Fibroblast of lung (primary cell): ENCODE measurements at places on chromosomes 13 and 19.
A peak's percentile ranks its signal among the peaks of the same experiment; 100 is the strongest.

- DNase-seq = peak; percentile 89
Measured at GRCh38 chr19:57934820-57935665, at the start of gene ZNF418. Gene ZNF418, minus strand, starts transcription at chr19:57935402. Its CDS starts 1,580 bp downstream, at chr19:57933822.

DNA sequence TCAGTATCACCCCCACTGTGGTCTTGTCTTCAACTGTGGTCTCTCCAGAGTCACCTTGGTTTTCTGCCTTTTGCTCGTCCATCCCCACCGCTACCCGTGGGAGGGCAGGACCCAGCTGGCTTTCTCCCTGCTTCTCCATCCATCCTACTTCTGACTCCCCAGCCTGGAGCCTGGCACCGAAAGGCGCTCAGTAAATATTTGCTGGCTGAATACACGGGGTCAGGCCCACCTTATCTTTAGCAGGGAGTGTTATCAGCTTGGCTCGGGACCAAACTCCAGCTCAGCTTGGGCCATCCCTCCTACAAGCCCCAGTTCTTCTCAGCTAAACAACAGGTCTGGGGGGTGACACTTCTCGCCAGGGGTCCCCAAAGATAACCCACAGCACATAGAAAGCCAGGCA is 62.0 kb upstream of the KLF2 start:
- DNase-seq = no peak

DNA sequence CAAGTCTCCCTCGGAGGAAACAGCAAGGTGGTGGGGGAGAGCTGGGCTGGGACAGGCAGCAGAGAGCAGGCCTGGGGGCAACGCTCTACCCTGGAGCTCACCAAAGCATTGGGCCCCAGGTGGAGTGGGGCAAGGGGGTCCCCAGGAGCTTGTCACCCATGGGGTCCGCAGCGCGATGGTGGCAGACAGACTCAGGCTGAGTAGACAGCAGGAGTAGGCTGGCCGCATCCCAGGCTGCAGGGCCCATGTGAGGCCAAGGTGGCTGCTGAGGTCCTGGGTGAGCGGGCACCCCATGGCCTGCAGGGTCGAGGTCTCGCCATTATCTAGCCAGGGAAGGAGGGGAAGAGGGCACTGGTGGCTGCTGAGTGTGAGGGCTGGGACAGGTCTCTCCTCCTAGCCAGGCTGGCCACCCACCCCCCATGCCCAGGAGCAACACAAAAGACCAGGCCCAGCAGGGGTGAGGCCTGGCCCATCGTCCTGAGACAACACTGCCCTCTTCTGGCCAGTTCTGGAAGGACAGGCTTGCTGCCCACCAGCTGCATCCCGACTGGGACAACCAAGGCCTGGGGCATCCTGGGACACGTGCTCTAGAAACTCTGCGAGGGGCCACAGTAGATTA is 33.1 kb downstream of the CEBPG start:
- peak; percentile 52 for DNase-seq

GRCh38 chr19:40420766-40421765 is 4.7 kb downstream of the SERTAD1 start:
- DNase-seq = peak; percentile 92

DNA sequence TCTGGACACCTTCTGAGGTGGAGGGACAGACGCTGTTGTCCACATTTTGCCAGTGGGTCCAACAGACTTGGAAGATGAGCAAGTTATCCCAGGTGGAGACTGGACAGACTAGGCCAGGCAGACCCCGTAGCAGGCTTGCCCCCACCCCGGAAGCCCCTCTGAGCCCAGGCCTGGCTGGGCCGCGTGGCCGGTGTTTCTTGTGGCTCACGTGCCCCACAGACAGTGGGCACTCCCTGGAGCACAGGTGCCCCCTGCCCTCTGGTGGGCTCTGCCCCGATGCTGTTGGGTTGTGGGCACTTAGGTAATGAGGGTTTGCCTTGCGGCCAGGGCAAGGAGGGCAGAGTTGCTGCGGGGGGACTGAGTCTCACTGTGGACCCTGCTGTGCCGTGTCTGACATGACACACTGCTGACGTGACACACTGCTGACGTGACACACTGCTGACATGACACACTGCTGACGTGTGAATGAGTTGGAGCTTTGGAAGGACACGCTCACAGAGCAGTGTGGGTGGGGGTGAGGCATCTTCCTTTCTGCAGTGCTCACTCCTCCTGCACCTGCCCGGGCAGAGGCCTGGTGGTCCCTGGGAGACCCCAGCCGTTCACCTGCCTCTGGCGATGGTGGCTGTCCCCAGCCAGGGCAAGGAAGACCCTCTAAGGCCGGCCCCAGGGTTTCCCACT is 25.1 kb downstream of the DOT1L start:
- DNase-seq = no peak

- DNase-seq = no peak
Measured at GRCh38 chr19:40530091-40530901, 46.4 kb upstream of the SHKBP1 start.

GRCh38 chr19:12773571-12773970 is 1.8 kb downstream of the HOOK2 start:
- no peak for DNase-seq

DNA sequence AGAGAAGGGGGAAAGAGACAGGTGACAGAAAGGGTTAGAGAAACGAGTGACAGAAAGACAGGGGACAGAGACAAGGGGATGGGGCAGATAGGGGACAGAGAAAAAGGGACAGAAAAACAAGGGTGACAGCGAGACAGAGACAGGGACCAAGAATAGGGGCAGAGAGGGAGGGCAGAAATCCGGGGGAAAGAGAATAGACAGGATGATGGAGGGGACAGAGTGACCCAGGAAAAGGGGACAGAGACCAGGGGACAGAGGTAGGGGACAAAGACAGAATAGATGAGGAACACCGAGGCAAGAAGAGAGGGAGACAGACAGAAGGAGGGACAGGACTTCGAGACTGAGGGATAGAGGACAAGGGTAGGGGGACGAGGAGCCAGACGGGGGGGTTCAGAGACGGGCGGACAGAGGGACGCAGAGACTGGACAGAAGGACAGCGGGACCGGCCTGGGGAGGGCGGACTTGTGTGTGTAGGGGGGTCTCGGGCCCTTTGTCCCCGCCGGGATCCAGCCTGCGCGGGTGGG is 593 bp downstream of the CADM4 start:
- DNase-seq = no peak

DNA sequence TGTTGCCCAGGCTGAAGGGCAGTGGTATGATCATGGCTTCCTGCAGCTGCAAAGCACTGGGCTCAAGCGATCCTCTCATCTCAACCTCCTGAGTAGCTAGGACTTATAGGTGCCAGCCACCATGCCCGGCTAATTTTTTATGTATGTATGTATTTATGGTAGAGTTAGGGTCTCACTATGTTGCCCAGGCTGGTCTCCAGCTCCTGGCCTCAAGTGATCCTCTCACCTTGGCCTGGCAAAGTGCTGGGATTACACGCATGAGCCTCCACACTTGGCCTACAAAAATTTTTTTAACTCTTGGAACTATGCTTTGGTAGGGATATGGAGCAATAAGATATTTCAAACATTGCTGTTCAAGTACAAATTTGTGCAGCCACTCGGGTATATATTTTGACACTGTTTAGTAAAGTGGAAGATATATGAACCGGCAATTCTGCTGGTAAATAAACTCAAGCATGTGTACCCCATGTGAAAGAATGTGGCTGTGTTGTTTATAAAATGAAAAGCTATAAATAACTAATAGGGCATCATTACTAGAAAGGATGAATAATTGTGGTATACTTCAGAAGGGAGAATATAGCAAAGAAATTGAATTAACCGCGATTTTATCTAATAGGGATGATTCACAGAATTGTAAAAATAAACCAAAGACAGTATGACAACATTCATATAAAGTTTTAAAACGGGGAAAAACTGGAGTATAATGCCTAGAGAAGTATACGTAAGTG is 1.1 kb downstream of the ZNF566 start:
- DNase-seq = peak; percentile 27

DNA sequence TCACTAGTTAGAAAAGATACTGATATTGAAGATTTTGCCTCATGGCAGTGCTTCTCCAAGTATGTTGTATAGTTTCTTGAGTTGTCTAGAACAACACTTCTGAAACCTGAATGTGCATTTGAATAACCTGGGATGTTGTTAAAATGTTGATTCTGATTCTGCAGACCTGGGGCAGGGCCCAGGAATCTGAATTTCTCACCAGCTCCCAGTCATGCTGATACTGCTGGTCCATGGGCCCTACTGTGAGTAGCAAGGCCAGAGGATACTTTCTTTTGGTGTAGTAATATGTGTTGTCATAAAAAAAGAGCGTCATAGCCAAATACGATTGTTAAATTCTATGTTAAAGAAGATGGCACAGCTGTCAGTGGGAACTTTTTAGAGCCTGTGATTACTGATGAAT is 41.6 kb upstream of the C1QTNF9 start:
- no peak for DNase-seq

DNA sequence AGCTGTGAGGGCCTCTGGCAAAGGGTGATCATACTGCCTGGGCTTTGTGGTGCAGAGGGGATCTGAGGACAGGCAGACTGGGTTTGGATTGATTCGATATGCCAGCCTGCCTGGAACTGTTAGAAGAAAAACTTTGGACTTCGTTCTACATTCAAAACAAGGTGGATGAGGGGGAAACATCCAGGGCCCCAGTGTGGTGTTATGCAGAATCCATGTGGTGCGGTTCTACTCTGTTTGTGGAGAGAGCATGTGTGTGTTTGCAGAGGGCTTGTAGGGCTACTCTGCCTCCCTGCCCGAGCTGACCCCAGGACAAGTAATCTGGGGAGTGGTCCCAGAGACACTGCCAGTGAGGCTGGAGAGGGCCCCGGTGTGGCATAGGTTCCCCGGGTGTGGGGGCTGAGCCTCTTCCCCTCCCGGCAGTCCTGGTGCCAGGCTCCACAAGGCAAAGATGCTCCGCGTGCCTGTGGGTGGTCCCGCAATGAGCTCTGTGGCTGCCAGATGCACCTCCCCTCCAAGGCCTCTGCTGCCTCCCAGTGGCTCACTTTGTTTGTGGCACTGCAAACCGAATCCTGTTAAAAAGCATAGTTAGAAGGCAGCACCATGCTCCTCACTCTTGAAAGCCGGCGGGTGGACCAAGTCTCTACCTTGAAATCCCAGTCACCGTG is 22.3 kb upstream of the TFDP1 start:
- peak; percentile 75 for DNase-seq

GRCh38 chr19:33557720-33558119 is 36.1 kb upstream of the PEPD start:
- DNase-seq = no peak

- DNase-seq = no peak
Measured at GRCh38 chr13:64709079-64709478, 2521.1 kb downstream of the PCDH9 start.

- DNase-seq = no peak
Measured at GRCh38 chr13:79245937-79246577, 160.0 kb downstream of the RBM26 start.

DNA sequence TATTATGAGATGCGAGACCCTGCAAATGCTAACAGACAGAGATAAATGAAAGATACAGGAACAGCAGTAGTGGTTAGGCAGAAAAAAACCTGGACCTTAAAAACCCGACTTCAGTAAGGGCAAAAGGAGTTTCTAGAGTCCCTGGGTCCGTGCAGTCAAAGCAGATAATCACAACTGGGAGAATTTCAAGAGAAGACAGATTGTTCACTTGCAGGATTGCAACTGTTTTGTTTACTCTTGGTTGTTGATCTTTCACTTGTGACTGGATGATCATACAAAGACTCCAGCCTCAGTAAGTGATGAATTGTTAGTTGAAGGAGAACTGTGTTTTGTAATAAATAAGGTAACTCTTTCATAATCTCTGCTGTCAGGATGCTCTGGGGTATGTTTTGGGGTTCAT is 135.1 kb downstream of the GPC6 start:
- DNase-seq = peak; percentile 13

DNA sequence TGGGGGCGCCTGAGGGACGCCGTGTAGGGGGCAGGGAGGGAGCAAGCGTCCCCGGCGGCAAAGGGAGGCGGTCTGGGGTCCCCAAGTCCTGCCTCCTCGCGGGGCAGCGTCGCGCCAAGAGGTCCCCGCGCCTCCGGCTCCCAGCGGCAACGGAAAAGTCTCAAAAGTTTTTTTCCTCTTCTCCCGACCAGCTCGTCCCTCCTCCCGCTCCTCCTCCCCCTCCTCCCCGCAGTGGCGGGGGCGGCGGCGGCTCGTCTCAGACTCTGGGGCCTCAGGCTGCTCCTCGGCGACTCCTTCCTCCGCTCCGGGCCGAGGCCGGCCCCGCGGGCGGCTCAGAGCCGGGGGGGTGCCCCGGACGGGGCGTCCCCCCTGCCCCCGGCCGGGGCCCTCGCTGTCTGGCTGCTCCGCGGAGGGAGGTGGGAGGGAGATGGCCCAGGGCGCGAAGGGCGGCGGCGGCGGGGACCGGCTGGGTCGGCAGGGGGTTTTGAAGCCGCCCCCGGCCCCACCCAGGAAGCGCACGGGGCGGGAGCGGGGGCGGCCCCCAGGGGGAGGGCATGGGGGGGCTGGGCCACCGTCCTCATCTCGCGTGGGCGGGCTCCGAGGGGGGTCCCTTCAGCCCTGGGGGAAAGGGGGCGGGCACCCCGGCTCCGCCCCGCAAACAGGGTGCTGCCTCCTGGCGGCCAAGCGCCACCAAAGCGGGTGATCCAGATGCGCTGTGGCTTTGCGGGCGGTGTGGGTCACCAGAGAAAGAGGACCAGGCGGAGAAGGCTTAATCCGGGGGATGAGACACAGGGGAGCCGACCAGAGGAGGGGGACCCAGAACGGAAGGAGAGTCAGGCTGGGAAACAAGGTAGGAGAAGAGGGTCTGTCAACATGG is at the start of gene TGFB1:
Gene TGFB1 (minus strand): TSS at position 457 of the 877 bp plus-strand sequence. CDS start 878 bp downstream, outside the sequence.
- peak; percentile 85 for DNase-seq

GRCh38 chr13:30572859-30573275 is 44.9 kb upstream of the USPL1 start:
- peak; percentile 69 for DNase-seq

- no peak for DNase-seq
Measured at GRCh38 chr13:65911546-65912193, 1318.5 kb downstream of the PCDH9 start.

GRCh38 chr19:16861011-16861410 is 27.8 kb upstream of the F2RL3 start:
- DNase-seq = no peak
